ENCODE measurements at places on chromosomes 5 and 9.

GRCh38 chr5:133469252-133469651 lies 143.1 kb downstream of the FSTL4 start:
- no peak for DNase-seq

DNA sequence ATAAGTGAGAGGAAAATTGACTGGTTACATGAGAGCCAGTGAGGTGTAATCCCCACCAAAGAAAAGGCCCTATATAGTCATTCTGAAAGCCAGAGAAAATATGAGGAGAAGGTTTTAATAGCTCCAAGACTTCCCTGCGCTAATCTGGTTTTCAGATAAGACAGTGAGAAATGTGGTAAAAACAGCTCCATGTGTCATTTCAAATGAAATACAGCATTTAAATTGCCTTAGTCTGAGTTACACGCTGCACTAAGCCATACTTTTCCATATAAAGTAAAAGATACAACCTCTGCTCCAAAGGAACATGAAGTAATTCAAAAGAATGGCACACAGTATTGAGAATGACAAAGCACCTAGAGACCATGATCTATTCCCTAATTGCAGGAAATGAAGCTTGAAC lies 378.0 kb upstream of the PDE4D start:
- no peak for DNase-seq

- DNase-seq, result no peak
Measured at GRCh38 chr5:167525004-167525403, 766.4 kb upstream of the WWC1 start.

DNA sequence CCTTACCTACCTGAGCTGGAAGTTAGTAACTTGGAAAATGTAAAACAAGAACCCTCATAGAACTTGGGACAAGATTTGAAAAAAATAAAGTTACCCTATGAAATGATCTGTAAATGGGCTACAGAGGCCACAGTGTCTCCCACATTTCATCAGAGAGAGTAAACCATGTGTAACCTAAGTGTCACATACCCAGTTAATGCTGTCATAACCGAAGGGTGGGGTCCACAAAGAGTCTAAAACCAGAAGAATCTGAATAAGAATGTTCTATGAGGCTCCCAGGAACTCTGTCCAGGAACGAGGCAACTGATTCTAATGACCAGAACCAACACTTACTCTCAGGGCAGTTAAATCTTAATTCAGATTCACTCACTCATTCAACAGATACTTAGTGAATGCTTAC lies 1.0 kb upstream of the FAM13B start:
- no peak for DNase-seq

GRCh38 chr5:9239071-9239470 lies 306.8 kb downstream of the SEMA5A start:
- DNase-seq, result no peak

DNA sequence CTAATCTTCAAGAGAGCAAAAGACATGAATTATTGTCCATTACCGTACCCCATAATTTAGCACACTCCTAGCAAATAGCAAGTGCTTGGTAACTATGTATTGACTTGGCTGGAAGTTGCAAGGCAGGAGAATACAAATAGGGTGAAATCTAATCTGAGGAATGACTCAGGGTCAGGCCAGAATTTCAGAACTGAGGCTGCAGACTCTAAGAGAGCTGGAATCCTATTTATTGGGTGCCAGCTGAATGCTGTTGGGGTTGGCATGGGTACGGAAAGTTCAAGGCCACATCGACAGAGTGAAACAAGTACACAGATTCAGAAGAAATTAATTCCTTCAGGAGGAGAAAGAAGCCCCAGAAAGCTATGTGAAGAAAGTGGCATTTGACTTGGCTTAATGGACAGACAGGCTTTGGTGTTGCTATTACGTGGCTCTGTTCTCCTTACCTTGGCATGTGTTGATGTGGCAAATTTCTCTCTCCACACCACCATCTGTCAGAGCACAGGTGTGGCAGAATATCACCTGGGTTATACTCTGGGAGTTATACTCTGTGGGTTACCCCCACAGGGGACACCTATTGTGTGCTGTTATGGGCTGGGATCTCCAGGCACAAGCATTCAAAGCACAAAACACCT lies 20.9 kb upstream of the ASTN2 start:
- DNase-seq, result no peak

GRCh38 chr5:74865804-74866595 lies at the start of gene FAM169A:
Gene FAM169A (minus strand): TSS chr5:74866387. CDS start chr5:74841676, 24,711 bp downstream.
- peak; percentile 72 for DNase-seq

- DNase-seq, result no peak
Measured at GRCh38 chr5:96220610-96221390, 212.2 kb downstream of the PCSK1 start.

DNA sequence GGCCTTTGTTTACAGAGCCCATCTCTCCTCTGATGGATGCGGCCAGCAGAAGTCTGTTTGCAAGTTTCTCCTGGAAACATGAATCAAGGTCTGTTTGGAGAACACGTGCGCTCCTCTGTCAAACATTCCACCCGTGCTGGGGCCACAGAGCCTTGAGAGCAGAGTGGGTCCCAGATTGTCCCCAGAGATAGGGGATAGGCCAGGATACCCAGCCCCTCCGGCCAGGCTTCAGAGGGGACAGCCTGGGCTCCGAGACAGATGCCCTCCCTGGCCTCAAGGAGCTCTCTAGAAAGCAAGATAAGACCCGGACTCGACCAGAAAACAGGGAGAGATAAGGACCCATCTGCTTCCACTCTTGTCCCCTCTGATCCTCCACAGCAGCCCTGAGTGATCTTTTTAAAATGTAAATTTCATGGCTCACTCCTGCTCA lies 40.4 kb upstream of the HAND1 start:
- DNase-seq, result no peak

DNA sequence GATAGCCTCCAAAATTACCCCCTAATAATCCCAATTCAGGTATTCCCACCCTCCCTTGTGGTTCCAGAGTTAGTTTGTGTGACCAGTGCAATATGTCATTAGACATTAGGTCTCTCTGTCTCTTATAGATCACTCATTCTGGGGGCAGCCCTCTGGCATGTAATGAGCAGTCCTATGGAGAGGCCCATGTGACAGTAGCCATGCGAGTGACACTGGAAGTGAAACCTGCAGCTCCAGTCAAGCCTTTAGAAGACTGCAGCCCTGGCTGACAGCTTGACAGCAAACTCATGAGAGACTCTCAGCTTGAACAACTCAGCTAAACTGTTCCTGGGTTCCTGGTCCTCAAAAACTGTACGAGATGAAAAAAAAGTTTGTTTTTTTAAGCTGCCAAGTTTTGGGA lies 54.0 kb upstream of the HSPB3 start:
- no peak for DNase-seq

GRCh38 chr9:115369322-115369957 lies 251.5 kb upstream of the TNC start:
- DNase-seq, result no peak

GRCh38 chr5:92979716-92980115 lies 601.3 kb downstream of the NR2F1-AS1 start:
- DNase-seq, result no peak

DNA sequence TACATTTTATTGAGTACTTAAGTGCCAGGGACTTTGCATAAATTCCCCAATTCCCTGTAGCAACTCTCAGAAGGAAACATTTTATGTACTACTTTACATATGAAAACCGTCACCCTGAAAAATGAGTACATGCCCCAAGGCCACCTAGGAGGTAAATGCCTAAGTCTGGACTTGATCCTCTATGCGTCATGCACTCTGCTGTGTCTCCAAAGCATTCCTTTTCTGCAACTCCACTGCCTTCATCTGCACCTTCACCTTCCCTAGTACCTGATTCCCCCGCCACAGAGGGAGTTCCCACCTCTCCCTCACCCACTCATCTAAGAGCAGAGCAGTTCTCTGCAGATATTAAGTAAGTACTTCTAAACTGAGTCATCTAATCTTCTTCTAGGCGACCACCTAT lies 75.2 kb upstream of the HRH2 start:
- DNase-seq, result no peak

GRCh38 chr9:91899594-91899993 lies 50.4 kb downstream of the ROR2 start:
- DNase-seq, result no peak

DNA sequence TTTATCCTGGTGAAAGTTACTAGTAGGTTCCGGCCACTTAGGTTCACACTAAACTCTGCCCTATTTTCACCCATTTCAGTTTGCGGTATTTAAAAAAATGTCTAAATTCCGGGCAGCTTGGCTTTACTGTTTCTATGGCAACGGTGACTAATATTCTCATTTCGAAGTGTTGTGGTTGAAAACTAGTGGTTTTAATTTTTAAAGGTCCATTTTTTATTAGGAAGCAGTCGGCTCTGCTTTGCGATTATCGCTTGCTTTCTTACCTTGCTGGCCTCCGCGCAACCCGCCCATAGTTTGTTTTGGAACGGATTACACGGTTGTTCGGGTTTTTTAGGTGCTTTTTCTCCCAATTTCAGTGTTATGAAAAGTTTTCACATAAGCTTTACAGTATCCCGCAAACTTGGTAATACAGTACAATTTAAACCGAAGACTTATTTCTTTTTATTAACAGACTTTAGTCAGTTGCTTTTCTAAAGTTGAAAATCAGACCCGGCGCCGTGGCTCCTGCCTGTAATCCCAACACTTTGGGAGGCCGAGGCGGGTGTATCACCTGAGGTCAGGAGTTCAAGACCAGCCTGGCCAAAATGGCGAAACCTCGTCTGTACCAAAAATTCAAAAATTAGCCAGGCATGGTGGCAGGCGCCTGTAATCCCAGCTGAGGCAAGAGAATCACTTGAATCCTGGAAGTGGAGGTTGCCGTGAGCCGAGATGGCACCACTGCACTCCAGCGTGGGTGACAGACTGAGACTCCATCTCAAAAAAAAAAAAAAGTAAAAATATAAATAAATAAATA lies 1.6 kb downstream of the KDM4C start:
- no peak for DNase-seq

GRCh38 chr9:85502815-85503655 lies 238.7 kb downstream of the AGTPBP1 start:
- DNase-seq, result no peak

DNA sequence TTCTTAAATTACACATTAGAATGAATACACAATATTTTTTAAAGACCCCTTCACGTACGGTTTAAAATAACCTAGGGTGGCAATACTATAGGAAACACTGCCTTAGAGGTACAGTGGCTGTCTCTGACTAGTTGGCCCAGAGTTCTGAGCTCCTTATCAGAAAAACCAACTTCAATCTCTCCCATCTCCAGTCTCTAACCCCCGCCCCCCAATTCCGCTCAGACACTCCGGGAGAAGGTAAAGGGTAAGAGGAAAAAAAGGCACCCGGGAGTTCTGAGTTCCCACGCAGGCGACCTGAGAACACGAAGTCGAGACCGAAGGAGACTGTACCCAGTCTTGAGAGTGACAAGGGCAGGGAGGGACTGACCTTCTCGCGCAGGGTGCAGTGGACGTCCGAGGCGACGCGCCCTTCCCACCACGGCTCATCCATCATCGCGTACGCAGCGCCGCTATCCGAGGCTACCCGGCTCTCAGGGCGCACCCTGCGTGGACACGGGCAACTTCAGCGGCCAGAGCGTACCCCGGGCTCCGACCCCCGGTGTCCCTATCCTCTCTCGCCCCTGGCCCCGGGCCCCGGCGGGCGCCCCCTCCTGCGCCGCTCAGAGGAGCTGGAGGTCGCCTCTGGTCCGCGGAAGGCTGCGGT lies 752 bp downstream of the CCNJL start:
- DNase-seq, result peak; percentile 34

DNA sequence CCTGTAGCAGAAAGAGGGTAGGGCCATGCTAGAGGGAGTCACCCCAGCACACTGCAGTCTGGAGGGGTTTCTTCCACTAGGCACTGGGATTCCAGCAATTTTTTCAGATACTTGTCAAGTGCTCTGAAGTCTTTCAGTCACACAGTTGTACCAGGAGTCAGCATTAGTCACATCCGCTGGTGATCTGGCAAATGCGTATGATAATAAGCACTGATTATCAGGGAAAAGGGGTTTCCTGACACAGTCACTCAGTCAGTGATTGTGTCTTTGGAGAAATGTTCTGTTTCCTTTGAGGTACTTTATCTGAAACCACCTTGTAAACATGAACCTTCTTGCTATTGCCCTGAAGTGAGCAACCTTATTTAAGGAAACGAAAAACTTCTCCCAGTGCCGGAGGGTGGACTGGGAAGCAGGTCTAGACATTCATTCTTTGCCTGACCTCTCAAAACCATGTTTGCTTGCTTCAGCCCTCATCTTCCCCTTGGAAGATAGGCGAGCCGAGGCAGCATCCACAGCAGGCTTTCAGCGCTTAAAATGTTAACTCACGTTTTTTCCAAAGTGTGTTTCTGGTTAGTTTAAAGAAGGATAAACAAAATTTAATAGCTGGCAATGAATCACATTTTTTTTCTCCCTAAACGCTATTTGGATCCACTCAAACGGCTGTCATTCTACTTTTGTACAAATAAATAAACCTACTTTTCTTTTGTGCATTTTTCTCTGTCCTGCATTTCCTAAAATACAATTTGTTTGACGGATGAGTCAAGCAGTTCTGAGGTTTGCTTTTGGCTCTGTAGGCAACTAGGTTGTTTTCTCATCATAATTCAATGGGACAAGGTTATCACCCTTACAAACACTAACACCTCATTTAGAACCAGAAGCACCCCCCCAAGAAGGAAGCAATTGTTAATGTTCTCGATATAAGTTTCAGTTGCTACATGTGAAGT lies 77.7 kb downstream of the FOXD1 start:
- no peak for DNase-seq

DNA sequence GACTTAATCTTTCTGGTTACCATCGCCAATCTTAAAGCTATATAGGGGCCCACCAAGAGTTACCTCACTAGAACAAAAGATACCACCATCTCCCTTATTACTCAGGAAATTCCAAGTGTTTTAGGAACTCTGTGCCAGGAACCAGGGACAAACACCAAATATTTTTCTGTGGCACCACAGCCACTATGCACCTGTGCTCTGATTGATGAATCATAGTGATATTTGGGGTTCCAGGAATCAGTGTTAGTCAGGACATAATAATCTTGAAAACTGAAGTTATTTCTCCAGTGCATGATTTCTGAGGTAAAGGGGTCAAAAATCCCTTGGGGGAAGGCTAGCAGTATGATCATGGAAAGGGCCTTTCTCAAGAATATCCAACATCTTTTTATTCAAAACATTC lies 10.2 kb upstream of the TMED7 start:
- DNase-seq, result no peak

- no peak for DNase-seq
Measured at GRCh38 chr5:28488752-28489151, 1450.4 kb upstream of the CDH9 start.

DNA sequence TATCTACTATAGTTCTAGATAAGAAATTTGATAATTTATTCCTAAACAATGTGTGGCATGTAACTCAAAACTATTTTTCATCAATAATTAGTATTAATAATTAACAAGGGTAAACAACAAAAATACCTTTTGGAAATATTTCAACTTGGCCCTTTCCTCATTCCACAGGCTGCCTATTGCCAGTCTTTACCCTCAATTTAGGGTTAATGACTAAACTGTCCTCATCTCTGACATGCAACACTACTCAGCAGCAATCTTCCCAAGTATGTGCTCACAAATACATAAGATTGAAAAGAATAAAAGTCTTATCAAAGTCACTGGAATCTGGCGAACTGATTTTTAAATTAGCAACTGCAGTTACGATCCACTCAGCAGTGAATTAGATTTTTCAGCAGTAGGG lies 153.6 kb downstream of the GLIS3 start:
- DNase-seq, result no peak

- DNase-seq, result no peak
Measured at GRCh38 chr9:15722888-15723287, 170.0 kb downstream of the CCDC171 start.

- no peak for DNase-seq
Measured at GRCh38 chr5:9878206-9878605, 248.1 kb upstream of the TAS2R1 start.

- DNase-seq, result no peak
Measured at GRCh38 chr5:172903790-172904189, 55.4 kb upstream of the RPL26L1 start.
